Activated CD4-positive, alpha-beta memory T cell treated with anti-CD3 and anti-CD28 coated beads, Interleukin-2, amount 10 ng/mL, durations not matched to agents 7 days and 5 days (primary cell): ENCODE measurements at places on chromosomes 6 and 20. TPM values are rescaled to one million over a fixed set of nuclear protein-coding genes. Genes with fewer than 3 reads are reported as not detected.

AVP gene
- total RNA-seq = not detected

RBPJL gene
- total RNA-seq = not detected

PRRT1 gene
- total RNA-seq = 0.28 TPM

MRPL18 gene
- 63.6 TPM for total RNA-seq

PPP1R3G gene
- total RNA-seq = 0.08 TPM
